Dermis microvascular lymphatic vessel endothelial cell (primary cell): ENCODE measurements at places on chromosomes 16 and 17. TPM values are rescaled to one million over a fixed set of nuclear protein-coding genes. Genes with fewer than 3 reads are reported as not detected.

Gene SNN
- 41.6 and 46.0 TPM in 2 replicates for total RNA-seq

Gene CDH15
- under 0.01 TPM in 2 replicates for total RNA-seq

Gene CDH3
- under 0.01 TPM in 1 of 2 replicates, not detected in the other for total RNA-seq

Gene ADAP2
- total RNA-seq, result 0.38 and 0.77 TPM in 2 replicates

DNA sequence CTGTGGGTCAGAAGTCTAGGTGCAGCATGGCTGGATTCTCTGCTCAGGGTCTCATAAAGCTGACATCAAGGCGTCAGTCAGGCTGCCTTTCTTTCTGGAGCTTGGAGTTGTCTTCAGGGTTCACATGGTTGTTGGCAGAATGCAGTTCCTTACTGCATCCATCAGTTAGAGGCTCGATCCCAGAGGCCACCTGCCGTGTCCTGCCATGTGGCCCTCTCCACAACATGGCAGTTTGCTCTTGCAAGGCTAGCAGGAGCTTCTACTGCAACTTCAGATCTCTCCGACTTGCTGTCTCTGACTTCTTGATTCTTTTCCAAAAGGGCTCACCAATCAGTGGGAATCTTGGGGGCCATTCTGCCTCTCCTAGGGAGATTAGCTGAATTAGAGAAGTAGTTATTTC lies 11.9 kb downstream of the PITPNC1 start:
- no peak for DNase-seq

GRCh38 chr17:19248151-19248927 lies 11.2 kb downstream of the EPN2 start:
- no peak for DNase-seq

DNA sequence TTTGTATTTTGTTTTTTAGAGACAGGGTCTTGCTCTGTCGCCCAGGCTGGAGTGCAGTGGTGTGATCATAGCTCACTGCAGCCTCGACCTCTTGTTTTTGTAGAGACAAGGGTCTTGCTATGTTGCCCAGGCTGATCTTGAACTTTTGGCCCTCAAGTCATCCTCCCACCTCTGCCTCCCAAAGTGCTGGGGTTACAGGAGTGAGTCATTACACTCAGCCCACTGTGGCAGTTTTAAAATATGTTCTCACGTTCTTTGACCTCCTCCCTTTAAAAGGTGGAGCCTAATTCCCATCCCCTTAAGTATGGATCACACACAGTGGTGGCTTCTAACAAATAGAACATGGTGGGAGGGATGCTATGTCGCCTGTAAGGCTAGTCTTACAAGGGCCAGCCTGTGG lies 67.7 kb downstream of the ZDHHC7 start:
- no peak for DNase-seq

DNA sequence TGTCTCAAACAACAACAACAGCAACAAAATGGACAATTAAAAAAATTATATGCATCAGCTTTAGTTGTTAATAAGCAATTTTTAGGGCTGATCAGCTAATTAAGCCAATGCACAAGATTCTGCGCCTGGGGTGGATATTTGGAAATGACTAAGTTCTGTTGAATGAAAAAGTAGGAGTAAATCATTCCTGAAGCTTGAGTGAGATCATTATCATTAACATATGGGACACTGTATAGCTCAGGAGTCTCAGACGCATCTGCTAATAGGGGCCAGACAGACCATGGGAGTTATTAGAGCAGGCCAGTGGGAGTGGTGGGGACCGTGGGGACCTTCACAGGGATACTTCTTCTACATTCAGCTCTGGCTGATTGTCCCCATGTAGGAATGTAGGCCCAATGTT lies 22.8 kb downstream of the IRX5 start:
- DNase-seq, result no peak

DNA sequence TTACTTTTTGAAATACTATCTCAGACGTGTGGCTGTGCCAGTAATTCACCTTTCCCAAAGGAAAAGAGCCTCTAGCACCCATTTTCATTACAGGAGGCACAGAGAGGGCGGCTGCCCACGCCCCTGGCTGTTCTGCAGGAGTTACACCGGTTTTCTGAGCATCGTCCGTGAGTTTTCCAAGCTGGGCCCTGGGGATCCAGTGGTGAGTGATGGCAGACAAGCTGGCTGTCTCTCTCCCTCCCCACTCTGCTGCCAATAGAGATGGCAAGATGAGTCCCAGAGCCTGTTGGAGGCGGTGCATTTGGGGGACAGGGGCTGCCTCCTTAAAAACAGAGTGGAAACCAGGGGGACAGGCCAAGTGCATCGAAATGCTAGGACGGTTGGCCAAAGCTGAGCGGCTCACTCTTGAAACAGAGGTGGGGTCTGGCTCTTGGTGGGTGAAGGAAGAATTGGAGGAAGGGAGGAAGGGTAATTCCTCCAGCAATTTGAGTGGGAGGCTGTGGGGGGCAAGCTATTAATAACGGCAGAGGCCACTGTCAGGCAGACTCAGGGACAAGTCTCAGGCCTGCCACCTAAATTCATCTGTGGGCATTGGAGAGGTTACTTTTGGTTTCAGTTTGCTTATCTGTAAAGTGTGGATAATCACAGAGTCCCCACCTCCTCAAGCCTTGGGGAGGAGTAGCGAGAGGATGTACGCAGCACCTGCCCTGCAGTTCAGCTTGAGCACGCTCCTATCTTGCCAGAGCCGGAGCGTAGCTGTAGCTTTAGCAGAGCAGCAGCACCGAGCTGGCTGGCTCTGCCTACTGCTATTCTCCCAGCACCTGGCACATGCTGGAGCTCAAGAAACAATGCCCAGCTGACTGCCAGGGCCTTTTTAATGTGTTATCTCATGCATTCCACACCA lies 7.5 kb upstream of the NOS2 start:
- no peak for DNase-seq
